ENCODE measurements at places on chromosomes 12 and 14.

GRCh38 chr14:32698831-32699230 lies 239.8 kb upstream of the NPAS3 start:
- DNase-seq: peak; percentile 30

- no peak for DNase-seq
These were observed 104.3 kb upstream of the DACT1 start for GRCh38 chr14:58533446-58533845.

- no peak for DNase-seq
These were observed 287.8 kb downstream of the BCL11B start for GRCh38 chr14:98984027-98984718.

DNA sequence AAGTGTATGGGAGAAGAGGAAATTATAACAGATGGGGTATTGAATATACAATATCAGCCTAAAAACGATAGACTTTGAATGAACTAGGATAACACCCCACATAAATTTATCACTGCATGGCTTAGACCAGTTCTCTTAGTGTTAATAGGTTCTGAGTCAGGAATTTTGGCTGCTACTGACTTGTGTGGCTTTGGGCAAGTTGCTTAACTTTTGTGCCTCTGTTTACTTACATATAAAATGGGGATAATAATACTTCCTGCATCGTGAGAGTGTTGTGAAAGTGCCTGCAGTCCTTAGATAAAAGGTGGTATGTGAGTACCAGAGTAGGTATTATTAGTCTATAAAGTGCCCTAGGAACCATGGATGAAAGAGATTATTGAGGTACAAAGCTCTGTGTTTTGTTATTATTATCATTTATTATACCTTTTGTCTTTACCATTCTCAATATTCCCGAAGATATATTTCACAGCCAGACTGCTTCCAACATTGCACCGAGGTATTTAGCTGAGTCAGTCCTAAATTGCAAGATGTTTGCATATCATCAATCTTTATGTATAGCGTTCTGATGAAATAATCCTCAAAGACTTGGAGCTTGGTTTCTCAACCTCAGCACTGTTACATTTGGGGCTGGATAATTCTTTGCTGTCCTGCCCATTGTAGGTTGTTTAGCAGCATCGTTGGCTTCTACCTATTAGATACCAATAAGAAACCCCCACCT lies 2.3 kb upstream of the PAWR start:
- DNase-seq: peak; percentile 13

GRCh38 chr12:114123108-114123507 lies 157.0 kb upstream of the RBM19 start:
- no peak for DNase-seq

DNA sequence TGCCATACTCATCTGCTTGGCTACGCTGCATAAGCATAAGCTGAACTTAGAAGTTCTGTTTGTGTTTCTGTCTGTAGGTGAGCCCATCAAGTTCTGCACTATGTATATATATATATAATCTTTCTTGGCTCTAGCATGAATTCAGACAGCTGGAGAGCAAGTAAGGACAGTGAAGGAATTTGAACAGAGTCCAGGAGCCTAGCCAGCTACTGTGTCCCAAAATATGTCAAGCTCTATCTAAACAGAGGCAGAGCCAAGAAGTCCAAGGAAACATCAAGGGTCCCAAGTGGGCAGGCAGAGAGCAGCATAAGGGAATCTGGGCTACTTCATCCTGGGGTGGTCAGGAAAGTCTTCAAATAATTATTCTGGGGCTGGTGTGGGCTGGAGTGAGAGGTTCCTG lies 118.5 kb upstream of the NPAS3 start:
- DNase-seq: no peak

DNA sequence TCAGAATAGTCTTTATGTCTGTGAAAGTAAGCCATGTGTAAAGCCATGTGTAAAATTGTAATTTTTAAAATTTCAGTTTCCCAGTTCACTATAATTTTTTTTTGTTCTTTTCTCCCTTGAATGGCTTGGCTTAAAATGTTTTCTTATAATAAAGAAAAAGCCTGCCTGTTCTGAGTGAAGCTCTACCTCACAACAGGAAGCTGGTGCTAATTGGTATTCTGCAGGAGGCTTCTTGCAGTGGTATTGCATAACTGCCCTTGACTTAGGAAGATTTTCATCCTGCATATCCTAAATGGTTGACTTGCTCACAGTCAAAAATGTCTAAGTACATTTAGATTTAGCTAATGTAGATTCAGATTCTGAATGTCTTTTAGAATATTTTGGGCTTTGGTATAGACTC lies 49.5 kb downstream of the ATP2A2 start:
- DNase-seq: peak; percentile 3

GRCh38 chr12:3905664-3906063 lies 32.5 kb upstream of the PARP11 start:
- no peak for DNase-seq

DNA sequence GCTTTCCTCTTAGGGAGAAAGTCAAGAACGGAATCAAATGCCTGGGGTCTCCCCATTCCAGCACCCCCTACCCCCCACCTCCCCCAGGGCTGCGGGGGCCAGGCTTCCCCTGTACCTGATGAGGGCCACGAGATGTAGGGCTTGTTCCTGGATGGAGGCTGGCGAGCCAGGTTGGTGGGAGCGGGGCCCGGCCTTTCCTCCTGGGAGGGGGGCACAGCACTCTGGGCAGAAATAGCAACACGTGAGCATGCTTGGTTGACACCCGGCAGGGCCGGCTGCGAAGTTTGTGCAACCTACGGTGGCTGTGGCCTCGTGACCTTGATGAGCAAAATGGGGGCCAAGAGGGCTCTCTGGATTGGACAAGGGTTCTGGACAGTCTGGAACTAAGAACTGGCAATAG lies 15.7 kb downstream of the AMN start:
- no peak for DNase-seq

- DNase-seq: no peak
These were observed 55.6 kb upstream of the CISTR start for GRCh38 chr12:53807322-53807860.

DNA sequence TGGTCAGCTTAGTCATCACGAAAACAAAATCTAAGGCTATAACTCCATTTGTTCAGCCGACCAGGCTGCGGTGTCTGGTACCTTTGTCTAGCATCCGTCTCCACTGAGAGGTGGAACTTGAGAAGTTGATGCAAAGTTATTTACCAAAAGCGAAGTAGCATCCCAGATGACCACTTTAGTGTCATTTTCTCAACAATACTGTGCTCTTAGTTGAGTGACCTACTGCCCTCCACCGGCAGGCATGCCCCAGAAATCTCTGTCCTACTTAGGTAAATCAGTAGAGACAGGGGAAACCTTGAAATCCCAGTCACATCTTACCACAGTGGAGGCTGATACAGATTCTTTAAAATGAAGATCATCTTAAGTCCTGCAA lies 1.3 kb upstream of the ST8SIA1 start:
- DNase-seq: no peak

DNA sequence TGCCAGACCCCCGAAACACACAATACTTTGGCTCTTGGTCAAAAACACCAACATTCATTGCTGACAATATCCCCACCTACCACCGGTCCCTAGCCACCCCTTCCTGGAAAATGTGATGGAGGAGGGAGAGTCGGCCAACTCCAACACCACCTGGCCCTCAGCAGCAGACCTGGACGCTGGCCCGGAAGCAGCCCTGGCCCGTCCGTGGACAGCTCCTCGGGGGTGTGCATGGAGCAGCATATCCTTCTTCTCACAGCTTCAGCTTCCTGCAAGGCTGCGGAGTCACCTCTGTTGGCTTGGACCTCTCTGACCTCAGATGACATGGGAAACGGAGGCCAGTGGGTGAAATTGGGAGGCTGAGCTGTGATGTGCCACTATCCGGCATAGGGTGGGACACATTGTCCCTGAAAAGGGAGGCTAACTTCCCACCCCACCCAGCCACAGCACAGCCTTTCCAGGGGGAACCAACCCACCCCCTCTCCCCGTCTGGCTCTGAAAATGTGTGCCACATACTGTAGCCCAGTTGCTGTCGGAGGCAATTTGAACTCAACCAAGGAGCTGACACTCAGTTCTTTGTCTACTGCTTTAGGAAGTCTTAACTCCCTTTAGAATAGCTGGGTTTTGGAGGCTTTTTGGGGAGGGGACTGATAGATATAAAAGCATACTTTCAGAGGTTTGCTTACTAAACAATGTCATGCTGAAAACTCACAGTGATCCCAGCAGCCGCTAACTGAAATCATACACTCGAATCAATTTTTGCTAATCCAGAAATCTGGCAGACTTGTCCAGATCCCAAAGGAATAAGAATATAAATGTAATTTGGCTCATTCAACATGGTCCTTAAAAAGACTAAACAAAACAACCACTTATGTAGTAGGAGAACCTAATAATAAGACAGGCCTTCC lies 43.1 kb upstream of the LTA4H start:
- DNase-seq: no peak

DNA sequence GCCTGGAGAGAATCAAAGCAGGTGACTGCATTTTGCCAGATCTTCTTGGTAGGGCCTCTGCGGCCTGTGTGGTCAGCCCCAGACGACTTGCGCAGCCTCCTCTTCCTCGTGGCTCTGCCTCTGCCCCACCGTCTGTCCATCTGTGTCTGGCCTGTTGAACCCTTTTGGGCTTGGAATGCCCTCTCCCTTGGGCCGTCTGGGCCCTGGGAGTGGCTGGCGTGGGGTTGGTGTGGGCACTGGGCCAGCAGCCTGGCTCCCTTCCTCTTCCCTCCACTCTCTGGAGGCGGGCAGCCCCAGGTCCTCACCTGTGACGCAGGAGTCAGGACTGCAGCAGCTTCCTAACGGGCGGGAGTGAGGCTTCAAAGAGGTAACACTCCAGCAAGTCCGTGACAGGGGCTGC lies 9.7 kb upstream of the CCDC197 start:
- DNase-seq: no peak

- no peak for DNase-seq
These were observed 11.5 kb upstream of the KRT78 start for GRCh38 chr12:52860102-52860823.

DNA sequence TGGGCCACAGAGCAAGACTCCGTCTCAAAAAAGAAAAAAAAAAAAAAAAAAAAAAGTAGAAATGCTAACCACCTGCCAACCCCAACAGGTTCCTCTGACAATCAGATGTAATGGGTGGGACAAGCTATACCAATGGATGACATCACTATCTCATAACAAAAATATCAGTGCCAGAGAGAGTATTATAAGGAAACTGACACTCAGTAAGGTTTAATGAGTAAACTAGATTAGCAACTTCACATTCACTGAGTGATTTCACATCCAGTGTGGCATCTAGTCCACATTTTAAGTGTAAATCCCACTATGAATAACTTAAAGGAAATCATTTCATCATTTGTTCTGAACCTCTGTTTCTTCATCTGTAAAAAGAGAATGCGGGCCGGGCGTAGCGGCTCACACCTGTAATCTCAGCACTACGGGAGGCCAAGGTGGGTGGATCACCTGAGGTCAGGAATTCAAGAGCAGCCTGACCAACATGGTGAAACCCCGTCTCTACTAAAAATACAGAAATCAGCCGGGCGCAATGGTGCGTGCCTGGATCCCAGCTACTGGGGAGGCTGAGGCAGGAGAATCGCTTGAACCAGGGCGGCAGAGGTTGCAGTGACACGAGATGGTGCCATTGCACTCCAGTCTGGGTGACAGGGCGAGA lies 1.8 kb downstream of the SART3 start:
- no peak for DNase-seq

DNA sequence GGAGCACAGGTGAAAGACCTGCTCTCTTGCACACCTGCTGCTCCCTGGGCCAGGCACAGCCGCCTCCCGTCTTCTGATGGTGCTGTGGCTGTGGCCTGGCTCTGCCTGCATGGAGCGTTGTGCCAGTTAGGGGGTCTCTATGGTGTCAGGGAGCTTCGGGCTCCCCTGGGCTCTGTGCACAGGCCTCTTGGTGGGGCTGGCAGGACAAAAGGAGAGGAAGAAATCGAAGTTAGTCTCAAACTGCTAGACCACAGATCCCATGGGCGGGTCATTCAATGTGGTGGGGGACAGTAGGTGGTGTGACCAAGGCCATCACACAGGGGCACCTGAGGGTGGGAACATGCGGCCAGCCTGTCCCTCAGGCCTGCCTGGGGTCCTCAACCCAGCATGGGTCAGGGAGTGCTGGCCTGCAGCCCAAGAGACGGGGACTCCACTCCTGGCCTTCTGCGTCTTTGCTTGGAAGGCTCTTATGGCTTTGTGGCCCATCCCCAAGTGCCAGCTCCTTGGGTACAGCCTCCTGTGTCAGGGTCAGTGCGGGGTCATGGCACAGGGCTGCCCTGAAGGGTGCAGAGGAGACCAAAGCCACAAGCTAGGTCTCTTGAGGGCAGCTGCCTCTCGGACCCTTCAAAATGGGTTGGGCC lies 84.1 kb downstream of the KIF26A start:
- no peak for DNase-seq

DNA sequence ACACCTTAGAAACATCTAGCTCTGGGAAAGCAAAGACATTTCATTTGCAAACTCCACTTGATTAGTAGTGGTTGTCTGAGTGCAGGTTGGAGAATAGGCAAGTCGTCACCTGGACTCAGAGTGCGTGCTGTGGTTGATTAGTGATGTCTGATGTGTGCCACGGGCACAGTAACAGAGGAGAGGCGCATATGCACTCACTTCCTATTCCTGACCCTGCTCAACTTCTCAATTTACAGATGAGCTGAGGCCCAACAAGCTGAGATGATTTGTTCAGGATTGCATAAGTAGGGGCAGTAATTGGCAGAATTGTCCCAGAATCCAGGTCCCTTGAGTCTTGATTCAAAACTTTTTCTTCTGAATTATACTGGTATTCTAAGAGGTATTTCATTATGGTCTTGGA lies 44.9 kb downstream of the ADCK1 start:
- no peak for DNase-seq

GRCh38 chr12:57276935-57277563 lies 26.1 kb upstream of the STAC3 start:
- peak; percentile 25 for DNase-seq

- DNase-seq: no peak
These were observed 15.6 kb downstream of the CCDC198 start for GRCh38 chr14:57478050-57478449.

DNA sequence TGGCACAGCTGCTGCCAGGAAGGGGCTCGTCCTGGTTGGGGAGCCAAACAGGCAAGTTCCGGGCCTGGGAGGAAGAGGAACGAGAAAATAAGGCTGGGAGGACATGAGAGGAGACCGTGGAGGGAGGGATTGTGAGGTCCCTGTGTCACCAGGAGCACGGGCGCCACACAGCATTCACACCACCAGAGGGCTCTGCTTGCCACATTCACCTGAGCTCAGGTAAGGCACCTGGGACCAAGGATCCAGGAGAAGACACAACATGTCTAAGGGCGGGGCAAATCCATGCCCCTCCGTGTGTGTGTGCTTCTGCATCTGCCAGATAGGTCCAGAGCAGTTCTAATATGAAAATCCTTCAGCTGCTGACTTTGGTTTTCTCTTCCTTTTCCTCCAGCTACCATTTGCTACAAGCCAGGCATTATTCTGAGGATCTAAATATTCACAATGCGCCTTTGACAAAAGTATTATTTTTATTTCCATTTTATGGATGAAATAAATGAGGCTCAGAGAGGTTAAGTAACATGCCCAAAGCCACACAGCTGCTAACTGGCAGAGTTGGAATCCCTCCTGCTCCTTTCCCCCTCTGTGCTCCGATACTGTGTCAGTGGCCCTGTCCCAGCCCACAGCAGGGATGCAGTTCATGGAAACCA lies 14.6 kb downstream of the RAPGEF3 start:
- no peak for DNase-seq

GRCh38 chr14:89000007-89000942 lies 175.8 kb downstream of the TTC8 start:
- DNase-seq: peak; percentile 87

- DNase-seq: peak; percentile 26
These were observed 15.7 kb upstream of the ESPL1 start for GRCh38 chr12:53252349-53252916.

GRCh38 chr12:46256942-46257341 lies 11.9 kb downstream of the SLC38A1 start:
- DNase-seq: no peak

All from A172 (cell line).